NCI-H2227 treated with DMSO at 0.1 percent for 48 hours (cell line): ENCODE measurements at places on chromosomes 4 and X.

- DNase-seq: no peak
Observed at GRCh38 chr4:42104521-42104920, 47.9 kb downstream of the BEND4 start.

DNA sequence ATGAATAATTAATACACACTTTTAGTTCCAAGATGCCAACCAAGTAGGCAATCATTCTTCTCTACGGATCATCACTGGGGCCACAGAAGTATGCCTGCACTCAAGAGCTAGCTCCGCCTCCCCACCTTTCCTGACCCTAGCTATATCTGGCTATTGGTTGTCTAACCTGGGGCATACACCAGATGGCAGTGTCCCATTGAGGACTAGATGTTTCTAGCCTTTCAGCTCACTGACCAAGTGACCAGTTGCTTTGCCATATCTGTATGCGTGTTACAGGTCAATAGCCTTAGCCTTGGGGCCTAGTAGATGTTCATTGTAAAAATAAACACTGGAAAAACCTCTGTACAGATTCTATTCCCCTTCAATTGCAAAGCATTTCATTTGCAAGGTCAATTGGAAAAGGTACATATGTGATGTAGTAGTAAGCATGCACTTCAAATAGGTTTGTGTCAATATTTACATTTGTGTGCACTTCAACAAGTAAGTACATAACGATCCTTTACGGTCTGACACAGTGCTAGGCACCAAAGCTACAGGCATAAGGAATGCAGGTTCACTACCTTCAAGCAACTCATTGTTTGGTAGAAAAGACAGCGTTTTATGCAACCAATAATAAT, 521.7 kb downstream of the PPARGC1A start:
- no peak for DNase-seq

DNA sequence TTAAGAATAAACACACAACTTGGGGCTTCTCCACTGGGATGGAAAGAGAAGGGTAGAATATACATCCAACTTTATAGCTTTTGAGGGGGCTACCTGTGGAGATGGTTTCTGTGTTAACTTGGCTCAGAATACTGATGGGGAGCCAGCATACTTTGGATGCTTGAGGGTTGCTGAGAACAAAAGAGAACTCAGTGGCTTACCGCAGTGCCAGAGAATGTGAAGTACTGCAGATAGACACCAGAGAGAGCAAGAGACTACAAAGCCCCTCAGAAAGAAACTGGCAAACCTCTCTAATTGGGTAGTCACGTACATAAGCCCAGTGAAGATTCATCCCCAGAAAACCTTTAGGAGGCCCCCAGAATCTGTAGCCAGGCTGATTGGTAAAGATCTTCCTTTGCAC, 214.4 kb downstream of the DCHS2 start:
- DNase-seq: no peak

DNA sequence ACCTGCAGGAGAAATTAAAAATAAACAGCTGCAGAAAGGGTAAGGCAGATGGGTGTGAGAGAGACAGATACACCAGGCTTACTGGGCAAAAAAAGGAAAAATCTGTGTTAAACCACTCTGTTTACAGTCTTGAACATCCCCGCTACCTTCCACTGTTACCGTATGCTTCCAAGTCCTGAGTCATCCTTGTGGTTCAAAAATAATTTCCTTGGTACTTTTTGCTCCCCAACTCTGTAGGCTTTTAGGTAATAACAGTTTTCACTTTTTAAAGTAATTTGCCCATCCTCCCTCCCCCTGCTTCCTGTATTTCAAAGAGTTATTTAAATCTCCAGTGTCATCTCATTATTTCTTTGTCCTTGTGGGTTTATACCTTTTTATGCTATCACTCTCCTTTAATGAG, 210.1 kb upstream of the FAT4 start:
- no peak for DNase-seq

DNA sequence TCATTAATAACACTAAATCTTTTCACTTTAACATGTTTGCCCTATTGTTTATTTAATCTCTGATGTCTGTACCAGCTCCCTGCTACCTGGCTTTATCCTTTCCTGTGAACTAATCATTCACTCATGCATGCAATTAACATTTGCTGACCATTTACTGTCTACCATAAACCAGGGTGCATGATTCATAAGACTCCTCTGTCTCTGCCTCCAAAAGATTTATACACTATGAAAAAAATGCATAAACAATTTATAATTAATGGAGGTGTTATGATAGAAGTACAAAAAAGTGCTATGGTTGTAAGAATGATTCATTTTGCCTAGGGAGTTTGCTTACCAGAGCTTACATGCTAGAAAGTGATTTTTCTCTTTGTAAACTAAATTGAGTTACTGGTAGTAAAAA, 24.5 kb upstream of the CPEB2 start:
- DNase-seq: no peak
